ENCODE measurements at places on chromosomes 1 and 21.

GRCh38 chr1:244080343-244080929 is 29.4 kb downstream of the ZBTB18 start:
- no peak for DNase-seq

DNA sequence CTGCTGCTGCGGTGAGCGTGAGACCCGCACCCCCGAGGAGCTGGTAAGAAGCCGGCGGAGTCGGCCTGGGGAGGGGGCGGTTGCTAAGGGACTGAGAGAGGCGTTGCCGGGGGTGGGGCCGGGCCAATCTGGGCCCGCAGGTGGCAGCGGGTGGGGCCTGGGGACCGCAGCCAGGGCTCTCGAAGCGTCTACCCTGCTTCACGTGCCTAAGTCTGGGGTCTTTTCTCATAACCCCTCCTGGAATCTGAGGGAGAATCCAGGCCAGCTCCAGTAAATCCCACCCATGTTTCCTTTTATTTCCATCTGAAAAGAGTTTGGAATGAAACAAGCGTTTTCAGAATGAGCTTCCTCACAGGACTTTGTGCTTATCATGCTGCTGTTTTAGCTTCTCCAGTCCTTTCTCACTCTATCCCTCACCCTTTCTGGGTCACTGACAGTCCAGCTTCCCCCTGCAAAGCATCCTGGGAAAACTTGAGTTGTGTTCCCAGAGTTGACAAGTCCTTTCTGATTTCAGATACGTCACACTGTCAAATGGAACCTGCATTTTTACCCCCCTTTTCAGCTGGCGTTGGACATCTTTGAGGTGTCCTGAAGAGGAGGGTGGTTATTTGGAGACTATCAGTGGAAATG is 431 bp downstream of the CLCN6 start:
- DNase-seq = no peak

- no peak for DNase-seq
These were observed 36.0 kb upstream of the DISC1 start for GRCh38 chr1:231590453-231591198.

DNA sequence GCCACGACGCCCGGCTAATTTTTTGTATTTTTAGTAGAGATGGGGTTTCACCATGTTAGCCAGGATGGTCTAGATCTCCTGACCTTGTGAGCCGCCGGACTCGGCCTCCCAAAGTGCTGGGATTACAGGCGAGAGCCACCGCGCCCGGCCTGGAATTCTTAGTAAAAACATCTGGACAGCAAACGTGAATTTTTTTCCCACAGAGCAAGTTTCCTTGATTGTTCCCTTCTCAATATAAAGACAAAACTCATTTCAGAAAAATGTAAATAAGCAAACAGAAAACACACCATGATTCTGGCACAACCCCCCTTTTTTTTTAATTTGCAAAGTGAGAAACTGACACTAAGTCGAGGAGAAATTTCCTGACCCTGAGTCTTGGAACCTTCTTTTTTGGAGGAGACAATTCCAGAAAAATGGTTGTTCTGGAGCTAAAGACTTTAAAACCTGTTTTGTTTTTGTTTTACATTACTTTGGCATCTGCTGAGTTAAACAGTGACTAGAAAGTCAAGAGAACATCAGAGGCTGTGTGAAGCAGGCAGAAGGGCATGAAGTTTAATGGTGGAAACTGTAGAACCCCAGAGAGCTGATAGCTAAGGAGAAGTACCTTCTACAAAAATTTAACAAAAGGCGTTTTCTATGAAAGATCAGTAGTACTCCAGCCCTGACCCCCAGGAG is 10.3 kb upstream of the HMGCS2 start:
- no peak for DNase-seq

DNA sequence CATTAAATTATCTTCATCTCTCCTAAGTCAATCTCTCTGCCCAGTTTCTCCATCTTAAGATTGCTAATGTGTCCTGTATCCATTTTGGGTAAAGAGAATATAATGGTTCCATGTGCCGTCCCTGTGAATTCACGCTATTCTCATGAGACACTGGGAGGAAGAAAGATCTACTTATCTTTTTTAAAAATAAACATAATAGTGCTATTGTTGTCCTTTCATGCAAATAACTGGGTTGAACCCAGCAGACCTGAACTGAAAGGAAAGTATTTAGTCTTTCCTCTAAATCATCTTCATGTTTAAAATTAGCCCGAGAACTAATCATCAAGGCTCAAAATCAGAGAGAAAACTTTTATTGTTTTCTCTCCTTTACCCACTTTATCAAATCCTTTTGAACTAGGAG is 22.4 kb downstream of the SLAMF1 start:
- no peak for DNase-seq

- DNase-seq = no peak
These were observed 12.3 kb downstream of the MYOG start for GRCh38 chr1:203073469-203073868.

Data from ascending aorta (tissue), 2 donors.